M059J (cell line): ENCODE measurements at places on chromosomes 13 and 19. TPM values are rescaled to one million over a fixed set of nuclear protein-coding genes. Genes with fewer than 3 reads are reported as not detected.

DNA sequence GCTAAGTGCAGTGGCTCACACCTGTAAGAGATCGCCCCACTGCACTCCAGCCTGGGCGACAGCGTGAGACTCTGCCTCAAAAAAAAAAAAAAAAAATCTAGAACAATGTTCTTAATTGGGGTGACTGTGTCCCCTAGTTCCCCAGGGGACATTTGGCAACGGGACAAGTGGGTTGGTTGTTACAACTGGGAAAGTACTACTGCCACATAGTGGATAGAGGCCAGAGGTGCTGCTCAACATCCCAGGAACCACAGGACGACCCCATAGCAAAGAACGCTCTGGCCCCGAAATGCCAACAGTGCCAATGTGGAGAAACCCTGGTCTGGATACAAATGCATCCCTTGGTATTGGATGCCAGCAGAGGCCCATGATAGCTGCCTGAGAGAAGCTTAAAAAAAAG lies 11.8 kb downstream of the NLRP12 start:
- peak; percentile 34 for DNase-seq

- peak; percentile 91 for DNase-seq
These were observed 2.2 kb downstream of the ABCC4 start for GRCh38 chr13:95298971-95299621.

- peak; percentile 27 for DNase-seq
These were observed at the start of gene FFAR1 for GRCh38 chr19:35347171-35347929. Gene FFAR1 (plus strand): TSS chr19:35347902. CDS start chr19:35351552, 3,650 bp downstream.

C1QTNF9B gene
- total RNA-seq, result not detected in 2 replicates

SPACA4 gene
- total RNA-seq, result not detected in 2 replicates
